ENCODE measurements at places on chromosomes 16 and 17. TPM values are rescaled to one million over a fixed set of nuclear protein-coding genes. Genes with fewer than 3 reads are reported as not detected.

Gene HOXB2
- total RNA-seq, result 28.7 TPM

Gene SF3B3
- total RNA-seq, result 140 TPM

Gene KRTAP9-4
- not detected for total RNA-seq

Gene ALOX12
- total RNA-seq, result not detected

Gene KCNJ16
- not detected for total RNA-seq

Gene SLC35B1
- total RNA-seq, result 75.0 TPM

Gene CTRB2
- not detected for total RNA-seq

Gene SLC22A31
- 11.1 TPM for total RNA-seq

Gene NPIPA2
- total RNA-seq, result not detected

Gene KRTAP4-3
- total RNA-seq, result not detected

Gene BIRC5
- total RNA-seq, result 20.0 TPM

Gene SLC5A2
- not detected for total RNA-seq

Gene ATP2A3
- total RNA-seq, result 5.0 TPM

Gene CACNG3
- not detected for total RNA-seq

Gene CCL2
- 8.6 TPM for total RNA-seq

Gene OR2C1
- total RNA-seq, result not detected

Gene UMOD
- not detected for total RNA-seq

All from epithelial cell of alveolus of lung (primary cell).